ENCODE measurements at places on chromosomes 1 and 21.
A peak's percentile ranks its signal among the peaks of the same experiment; 100 is the strongest.

- DNase-seq, result no peak
Measured at GRCh38 chr1:214847071-214847810, 235.3 kb upstream of the KCNK2 start.

DNA sequence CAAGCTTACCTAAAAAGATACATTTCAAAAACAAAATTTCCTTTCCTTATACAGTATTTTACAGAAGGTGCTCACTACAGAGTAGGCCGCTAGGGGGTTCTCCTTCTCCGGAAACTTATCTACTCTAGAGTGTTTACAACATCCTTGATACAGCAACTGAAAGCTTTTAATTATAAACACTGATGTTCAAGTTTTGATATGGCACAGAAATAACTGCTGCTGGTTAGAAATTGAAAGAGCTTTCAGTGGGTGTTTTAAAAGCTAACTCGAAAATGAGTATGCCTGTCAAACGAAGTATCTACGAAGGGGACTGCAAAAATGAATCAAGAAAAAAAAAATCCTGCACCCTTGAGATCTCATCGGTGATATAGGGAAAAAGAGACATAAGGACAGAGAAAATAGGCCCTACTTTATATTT lies 1.0 kb downstream of the YOD1 start:
- DNase-seq, result peak; percentile 55

DNA sequence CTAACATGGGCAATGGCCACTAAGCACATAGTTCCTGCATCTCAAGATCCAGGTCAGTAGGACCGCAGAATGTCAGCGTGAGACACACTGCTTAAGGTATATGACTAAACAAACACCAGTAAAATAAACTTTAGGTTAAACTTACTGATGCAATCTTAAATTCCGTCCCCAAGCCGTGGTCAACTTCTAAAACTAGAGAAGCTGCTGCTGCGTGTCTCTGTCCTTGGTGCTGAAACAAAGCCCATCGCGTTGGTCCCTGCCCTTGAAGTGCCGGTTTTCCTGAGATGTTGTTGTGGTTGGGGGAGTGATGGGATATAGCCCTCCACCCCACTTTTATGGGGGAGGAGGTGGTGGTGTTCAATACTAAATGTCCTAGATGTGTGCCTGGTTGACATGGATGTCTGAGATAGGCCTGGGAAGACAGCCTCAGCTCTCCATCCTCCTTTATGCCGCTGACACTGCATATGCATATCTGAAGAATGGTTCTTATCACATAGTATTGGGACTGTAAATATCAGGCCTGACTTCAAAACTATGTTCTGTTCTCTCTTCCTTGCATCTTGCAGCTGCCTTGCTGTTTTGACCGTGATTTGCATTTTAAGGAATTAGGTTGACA lies 72.0 kb upstream of the KCNA3 start:
- no peak for DNase-seq

- DNase-seq, result no peak
Measured at GRCh38 chr1:201275253-201275666, 8.0 kb upstream of the PKP1 start.

- DNase-seq, result no peak
Measured at GRCh38 chr1:169070547-169070946, 35.9 kb upstream of the ATP1B1 start.

DNA sequence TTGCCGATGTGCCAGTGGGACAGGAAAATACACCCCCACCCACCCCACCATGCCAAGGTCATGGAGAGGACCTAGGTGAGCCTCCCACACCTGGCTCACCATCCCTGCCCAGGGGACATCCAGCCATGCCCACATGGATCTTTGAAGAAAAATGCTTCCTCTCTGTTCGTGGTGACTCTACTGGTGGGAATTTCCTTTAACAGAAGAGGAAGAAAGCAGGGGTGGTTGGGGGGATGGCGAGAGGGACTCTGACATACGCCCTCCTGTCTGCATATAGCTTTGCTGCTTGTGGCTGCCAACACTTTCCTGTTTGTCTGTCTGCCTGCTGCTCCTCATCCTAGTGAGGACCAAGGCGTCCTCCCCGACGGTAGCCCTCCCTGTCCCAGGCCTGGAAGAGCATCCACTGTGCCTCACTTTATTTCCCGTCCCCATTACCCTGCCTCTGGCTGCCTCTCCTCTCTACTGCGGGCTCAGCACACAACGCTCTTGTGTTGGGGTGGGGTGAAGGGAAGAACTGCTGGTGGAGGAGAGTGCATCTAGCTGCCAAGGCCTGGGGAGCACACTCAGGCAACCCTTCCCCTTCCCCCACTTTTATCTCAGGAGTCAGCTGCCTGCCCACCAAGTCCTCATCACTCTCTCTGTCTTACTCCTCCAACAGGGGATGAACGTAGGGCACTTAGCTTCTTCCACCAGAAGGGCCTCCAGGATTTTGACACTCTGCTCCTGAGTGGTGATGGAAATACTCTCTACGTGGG lies 2.5 kb downstream of the SEMA4A start:
- DNase-seq, result no peak

GRCh38 chr1:38788341-38789336 lies 70.9 kb downstream of the RRAGC start:
- no peak for DNase-seq

- DNase-seq, result peak; percentile 8
Measured at GRCh38 chr1:79040424-79041082, 34.0 kb upstream of the ADGRL4 start.

GRCh38 chr1:31366796-31367195 lies 6.1 kb downstream of the FABP3 start:
- no peak for DNase-seq

GRCh38 chr1:180153032-180153431 lies 1.6 kb upstream of the QSOX1 start:
- no peak for DNase-seq

- DNase-seq, result peak; percentile 0
Measured at GRCh38 chr1:36876990-36877389, 157.3 kb downstream of the GRIK3 start.

DNA sequence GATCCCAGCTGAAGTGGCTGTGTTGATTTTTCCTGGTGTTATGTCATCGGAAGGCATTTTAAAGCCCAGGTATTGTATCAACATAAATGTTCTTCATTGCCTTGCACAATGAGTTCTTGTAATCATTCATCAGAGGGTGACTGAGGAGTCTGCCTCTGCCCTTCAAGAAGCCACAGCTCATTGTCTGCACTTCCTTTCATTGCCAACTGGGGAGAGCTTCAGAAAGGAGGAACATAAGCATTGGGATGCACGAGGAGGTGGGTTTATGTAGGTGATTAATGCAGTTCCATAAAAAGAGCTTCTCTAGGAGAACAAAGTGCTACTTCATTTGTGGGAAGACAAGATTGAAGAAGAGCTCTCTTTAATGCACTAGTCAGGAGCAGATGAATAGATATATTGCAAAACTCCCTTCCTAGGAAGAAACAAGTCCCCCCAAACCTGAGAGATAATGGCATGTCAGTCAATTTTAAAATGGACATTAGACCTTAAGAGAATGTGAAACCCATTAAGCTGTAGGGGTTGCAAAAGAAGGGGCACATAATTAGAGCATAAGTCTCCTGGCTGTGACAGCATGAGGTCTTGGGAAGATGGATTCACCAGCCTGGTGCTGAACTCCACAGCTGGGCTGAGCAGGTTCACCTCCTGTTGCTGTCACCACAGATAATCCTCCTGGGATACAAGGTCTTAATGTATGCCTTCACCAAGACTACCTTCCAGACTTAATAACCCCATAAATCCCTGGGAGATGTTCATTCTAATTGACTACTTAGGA lies 124.6 kb downstream of the BACH1 start:
- no peak for DNase-seq

- DNase-seq, result no peak
Measured at GRCh38 chr21:43827015-43827611, 37.7 kb downstream of the RRP1 start.

GRCh38 chr1:64116537-64116936 lies 86.9 kb upstream of the UBE2U start:
- DNase-seq, result no peak

GRCh38 chr1:36864182-36864822 lies 170.0 kb downstream of the GRIK3 start:
- DNase-seq, result peak; percentile 46

DNA sequence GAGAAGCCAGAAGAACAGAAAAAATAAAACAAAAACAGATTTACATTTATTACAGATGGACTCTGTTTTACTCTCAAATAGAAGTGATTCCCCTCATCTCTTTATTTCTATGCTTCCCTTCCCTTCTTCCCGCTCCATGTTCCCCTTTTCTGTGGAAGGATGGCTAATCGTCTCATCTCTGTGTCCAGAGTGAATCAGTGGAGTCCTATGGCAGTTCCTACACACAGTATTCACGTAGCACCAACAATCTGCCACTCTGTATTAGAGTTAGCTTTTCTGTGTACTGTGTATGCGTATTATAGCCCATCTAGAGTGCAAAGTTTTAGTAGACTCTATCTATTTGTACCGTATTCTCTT lies 6.8 kb upstream of the ERO1B start:
- DNase-seq, result no peak

- no peak for DNase-seq
Measured at GRCh38 chr1:85611425-85611824, 30.9 kb downstream of the CCN1 start.

- no peak for DNase-seq
Measured at GRCh38 chr1:58857680-58858673, 74.1 kb upstream of the JUN start.

GRCh38 chr1:69414574-69414973 lies 153.1 kb upstream of the LRRC7 start:
- DNase-seq, result no peak

DNA sequence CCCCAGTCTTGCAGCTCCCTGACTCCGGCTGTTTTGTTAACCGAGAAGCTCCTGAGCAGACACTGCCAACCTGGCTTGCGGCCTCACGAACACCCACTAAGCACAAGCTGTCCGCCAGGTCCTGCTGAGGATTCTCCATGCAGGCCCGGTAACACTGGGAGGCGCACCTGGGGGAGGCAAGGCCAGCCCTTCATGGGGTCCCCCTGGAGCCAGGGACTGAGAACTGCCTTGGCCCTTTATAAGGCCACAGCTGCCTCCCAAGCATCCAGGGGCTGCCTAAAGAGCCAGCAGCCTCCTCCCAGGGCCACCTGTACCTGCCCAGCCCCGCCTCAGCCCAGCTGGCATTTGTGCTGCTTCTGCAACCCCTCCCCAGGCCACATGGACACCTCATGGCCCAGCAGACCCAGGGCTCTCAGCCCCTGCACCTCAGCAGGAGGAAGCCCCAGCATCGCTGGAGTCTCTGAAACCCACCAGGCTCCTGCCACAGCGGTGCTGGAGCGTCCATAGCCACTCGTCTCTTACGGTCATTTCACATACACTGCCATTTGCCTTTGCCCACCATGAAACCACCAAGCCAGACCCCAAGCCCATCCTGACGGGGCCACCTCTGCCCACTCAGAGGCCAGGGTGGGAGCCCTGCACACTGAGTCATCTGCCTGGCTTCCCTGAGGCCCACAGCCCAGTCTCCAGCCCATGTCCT lies 82.5 kb downstream of the NPHP4 start:
- DNase-seq, result no peak

GRCh38 chr1:196324345-196324744 lies 283.9 kb downstream of the KCNT2 start:
- no peak for DNase-seq

DNA sequence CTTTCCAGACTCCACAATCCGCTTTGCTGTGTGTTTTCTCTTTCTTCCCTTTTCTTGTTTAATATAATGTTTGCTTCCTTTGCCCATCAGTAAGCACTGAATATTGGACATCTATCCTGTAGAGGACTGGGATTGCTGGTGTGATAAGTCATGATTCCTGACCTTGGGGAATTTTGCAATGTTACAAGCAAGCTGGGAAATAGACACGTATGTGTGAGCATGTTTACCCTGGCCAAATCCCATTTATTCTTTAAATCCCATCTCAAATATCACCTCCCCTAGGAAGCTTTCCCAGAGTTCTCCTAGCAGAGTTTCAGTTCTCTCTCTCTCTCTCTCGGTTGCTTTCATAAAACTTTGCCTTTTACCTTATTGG lies 155.3 kb downstream of the ROR1 start:
- no peak for DNase-seq

DNA sequence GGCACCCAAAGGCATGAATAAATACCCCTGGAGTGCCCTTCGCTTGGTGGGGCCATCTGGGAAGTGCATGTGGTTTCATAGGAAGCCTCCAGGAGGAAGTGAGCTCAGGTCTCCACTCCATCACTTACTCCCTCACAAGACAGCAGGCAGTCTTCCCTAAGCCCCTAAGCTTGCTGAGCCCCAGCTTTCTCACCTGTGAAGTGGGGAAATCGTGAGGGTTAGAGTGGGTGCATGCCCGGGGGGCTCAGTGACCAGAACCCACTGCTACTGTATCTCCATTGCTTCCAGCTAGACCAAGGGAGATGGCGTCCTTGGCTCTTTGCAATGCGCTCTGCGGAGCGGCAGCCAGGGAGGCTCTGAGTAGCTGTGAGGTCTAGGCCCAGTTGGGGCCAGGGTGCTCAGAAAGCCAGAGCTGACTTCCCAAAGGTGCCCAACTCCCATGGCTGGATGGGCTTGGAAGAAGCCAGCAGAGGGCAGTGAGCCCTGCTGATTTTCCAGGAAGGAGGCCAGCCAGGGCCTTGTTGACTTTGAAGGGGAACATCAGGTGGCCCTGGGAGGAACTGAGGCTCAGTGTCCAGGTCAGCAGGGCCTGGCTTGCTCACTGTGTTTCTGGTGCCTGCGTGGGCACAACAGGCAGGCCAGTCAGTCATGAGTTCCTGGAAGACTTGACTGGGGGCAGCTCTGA lies 27.3 kb downstream of the CDCP2 start:
- DNase-seq, result no peak

- DNase-seq, result no peak
Measured at GRCh38 chr1:169478094-169478672, 7.6 kb downstream of the SLC19A2 start.

DNA sequence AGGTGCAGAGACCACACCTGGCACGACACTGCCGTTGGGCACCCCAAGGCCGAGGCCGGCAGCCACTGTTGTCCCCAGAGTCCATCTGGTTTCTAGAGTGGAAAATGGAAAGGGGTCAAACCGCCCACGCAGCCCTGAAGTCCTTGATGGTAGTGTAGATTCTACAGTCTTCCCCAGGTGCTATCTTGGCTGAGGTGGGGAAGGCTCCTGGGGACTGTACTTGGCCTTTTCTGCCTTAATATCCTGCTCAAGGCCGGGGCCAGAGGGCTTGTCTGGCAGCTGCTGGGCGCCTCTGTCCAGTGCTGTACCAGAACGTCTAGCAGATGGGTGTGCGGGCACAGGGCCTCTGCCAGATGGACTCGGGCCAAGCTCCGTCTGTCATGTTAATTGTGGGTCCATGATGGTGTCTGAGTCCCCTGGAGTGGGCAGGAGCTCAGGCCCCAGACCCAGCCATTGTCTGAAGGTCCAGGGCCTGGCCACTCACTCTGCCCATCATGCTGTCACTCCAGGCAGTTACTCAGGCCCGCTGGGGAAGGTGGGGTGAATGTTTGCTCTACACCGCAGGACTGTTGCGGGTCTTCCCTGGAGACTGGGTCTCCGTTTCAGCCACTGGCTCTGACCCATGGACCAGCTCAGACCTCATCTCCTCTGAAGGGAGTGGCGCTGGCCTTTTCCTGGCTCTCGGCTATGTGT lies 161.9 kb upstream of the COL6A1 start:
- DNase-seq, result peak; percentile 83
